Progenitor cell of endocrine pancreas (in vitro differentiated cells): ENCODE measurements at places on chromosomes 4 and X. TPM values are rescaled to one million over a fixed set of nuclear protein-coding genes. Genes with fewer than 3 reads are reported as not detected.
A peak's percentile ranks its signal among the peaks of the same experiment; 100 is the strongest.

DNA sequence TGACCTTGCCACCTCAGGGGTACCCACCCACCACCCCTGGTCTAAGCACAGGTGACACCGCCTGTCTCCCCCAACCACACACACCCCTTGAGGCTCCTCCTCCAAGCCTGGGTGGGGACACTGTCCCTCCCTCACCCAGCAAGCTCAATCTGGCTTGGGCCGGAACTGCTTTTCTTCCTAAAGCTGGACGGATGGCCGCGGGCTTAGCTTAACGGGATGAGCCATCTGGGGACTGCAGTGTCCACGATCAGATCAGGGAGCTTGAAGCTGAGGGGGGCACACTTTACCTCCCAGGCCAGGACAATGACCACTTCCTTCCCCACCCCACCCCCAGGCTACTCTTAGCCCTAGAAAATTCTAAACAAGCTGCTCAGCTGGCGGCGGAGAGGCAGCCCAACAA is 1.0 kb upstream of the SLC6A8 start:
- no peak for DNase-seq
- H3K27me3 ChIP-seq: no peaks in the 10 kb centered on the region
- H3K4me1 ChIP-seq: peaks cover 5% of the 10 kb centered on the region
- H3K27ac ChIP-seq: peak overlapping the region; percentile 37
- H3K4me3 ChIP-seq: no peak overlapping the region

GRCh38 chr4:111435986-111436744 is 709.1 kb upstream of the FAM241A start:
- peaks cover 8% of the 10 kb centered on the region for H3K27me3 ChIP-seq
- DNase-seq: no peak
- H3K27ac ChIP-seq: no peak overlapping the region
- no peaks in the 10 kb centered on the region for H3K36me3 ChIP-seq

DNA sequence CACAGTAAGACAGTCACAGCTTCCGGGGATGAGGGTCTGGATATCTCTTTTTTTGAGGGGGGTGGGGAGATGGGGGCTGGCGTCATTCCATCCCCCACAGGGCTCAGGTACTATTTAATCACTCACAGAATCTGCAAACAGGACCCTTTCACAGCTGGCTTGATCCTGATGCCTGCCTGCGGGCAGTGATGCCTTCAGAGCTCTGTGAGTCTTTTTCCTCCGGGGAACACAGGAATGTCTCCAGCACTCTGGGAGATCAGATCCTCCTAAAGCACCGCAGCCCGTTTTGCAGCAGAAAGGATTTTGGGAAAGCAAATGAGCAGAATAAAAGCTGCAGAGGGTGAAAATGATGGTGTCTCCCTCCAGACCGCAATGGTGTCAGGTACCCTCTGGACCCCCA is 13.2 kb upstream of the SHOX start:
- no peaks in the 10 kb centered on the region for H3K36me3 ChIP-seq
- no peak overlapping the region for H3K27ac ChIP-seq
- H3K4me1 ChIP-seq: no peaks in the 10 kb centered on the region
- DNase-seq: no peak
- peaks cover 81% of the 10 kb centered on the region for H3K27me3 ChIP-seq

DNA sequence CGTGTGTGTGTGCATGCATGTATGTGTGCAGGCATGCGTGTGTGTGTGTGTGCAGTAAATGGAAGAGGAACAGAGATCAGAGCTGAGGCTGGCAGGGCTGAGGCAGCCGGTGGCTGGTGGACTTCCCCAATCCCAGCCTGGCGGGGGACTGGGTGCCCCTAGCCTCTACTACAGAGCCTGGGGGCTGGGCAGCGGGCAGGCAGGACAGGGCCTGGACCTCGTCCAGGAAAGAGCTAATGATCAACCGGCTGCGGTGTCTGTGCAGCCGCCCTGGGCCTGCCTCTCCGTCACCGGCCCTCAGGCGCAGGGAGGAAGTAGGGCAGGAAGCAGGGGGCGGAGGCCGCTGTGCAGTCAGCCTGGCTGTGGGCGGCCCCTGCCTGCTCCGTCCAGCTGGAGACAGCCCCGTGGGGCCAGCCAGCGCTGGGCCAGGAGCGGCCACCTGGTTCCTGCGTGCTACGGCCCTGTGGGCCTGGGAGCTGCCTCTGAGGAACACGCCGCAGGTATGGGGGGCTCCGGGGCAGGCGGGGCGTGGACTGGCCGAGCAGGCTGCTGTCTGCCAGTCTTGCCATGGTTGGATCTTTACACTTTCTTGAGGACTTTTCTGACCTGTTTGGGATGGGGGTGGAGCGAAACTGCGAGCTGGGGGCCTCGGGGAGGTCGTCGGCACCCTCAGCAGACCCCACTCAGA is at the start of gene SH3TC1:
Gene SH3TC1, plus strand, starts transcription at position 385 of the 688 bp plus-strand sequence. CDS start 5,905 bp downstream, outside the sequence.
- no peaks in the 10 kb centered on the region for H3K27me3 ChIP-seq
- no peaks in the 10 kb centered on the region for H3K36me3 ChIP-seq
- H3K27ac ChIP-seq: peak within 1 kb of the TSS; percentile 93
- peaks cover 25% of the 10 kb centered on the region for H3K4me1 ChIP-seq

DNA sequence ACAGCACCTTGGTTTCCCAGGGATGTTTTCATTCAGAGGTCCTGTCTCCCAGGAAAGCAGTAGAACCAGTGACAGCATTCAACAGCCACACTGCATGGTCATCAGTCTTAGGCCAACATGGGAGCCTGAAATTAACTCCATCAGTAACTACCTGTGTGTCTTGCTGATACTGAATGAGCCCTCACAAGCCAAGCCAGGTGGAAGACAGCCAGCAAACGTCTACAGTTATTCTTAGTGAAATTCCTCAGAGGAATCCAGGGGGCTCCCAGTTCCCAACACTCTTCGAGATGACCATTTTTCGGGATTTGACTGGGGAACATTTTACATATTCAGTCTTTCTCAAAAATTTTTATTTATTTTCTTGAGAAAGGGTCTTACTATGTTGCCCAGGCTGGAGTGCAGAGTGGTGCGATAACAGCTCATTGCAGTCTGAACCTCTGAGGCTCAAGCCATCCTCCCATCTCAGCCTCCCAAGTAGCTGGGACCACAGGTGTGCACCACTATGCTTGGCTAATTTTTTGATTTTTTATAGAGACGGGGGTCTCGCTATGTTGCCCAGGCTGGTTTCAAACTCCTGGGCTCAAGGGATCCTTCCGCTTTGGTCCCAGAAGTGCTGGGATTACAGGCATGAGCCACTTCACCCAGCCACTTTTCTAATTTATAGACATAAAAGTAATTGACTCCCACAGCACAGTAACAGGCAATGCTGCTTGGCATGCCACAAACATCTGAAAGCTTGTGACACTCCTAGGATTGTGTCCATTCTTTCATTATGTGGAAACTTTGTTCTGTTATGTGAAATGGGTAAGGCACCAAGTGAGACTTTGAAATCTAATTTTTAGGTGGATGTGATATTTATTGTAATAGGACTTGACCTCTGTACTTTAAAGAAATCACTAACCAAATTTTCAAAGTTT is 116.9 kb downstream of the SOWAHB start:
- no peak overlapping the region for H3K27ac ChIP-seq
- H3K4me1 ChIP-seq: peaks cover 6% of the 10 kb centered on the region
- H3K4me3 ChIP-seq: no peak overlapping the region
- H3K36me3 ChIP-seq: peaks cover 45% of the 10 kb centered on the region
- no peaks in the 10 kb centered on the region for H3K27me3 ChIP-seq

DNA sequence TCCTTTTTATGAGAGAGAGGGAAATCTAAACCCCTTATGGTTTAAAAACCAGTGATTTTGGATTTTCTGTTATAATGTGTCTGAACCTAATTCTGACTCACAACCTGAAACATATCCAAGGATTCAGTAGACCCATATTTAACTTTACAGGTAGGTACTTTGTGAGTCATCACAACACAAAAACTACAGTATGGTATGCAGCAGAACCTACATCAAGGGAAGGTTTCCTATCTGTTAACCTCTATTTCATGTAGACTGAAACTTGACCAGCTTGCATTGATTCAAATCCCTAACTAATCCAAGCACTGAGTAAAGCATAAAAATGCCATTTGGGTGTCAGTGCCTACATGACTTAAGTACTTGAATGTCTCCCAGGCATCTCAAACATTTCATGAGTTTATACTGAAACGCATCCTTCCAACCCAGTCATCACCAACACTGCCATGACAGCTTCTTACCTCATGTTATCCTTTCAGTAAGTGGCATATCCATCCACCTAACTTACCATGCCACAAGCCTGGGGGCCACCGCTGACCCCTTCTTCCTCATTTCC is 4.3 kb upstream of the ARHGAP10 start:
- peaks cover 21% of the 10 kb centered on the region for H3K27me3 ChIP-seq
- no peak overlapping the region for H3K4me3 ChIP-seq
- H3K27ac ChIP-seq: no peak overlapping the region

DNA sequence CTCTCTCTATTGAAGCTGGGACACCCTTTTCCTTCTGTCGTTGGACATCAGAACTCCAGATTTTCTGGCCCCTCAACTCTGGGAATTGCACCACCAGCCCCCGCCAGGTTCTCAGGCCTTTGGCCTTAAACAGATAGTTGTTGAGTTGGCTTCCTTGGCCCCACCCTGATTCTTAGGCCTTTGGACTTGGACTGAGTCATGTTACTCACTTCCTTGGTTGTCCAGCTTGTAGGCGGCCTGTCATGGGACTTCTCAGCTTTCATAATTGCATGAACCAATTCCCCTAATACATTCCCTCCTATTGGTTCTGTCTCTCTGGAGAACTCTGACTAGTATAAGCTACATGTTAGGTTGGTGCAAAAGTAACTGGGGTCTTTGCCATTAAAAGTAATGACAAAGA is 195.7 kb downstream of the GPAT3 start:
- no peak overlapping the region for H3K27ac ChIP-seq
- no peak for DNase-seq
- no peak overlapping the region for H3K4me3 ChIP-seq
- H3K4me1 ChIP-seq: no peaks in the 10 kb centered on the region
- no peaks in the 10 kb centered on the region for H3K36me3 ChIP-seq

- no peak overlapping the region for H3K27ac ChIP-seq
- no peak overlapping the region for H3K4me3 ChIP-seq
- H3K27me3 ChIP-seq: no peaks in the 10 kb centered on the region
- DNase-seq: no peak
Observed at GRCh38 chrX:143002206-143002605, 23.5 kb upstream of the SPANXN4 start.

DNA sequence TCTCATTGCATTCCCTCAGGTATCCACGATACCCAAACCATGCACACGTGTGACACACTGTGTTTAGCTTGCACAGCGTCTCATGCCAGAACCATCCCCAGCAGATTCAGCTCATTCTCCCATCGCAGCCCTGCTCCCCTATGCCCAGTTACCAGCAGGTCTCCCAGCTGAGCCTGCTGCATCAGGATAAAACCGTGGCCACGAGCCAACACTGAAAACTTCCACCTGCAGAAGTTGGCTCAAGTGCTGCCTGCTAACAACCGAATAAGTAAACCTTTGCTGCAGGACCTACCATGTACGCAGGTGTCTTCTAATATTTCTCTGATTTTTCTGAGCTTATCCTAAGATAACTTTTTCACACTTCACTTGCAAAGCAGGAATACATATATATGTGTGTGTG is 120.4 kb upstream of the STS start:
- no peak for DNase-seq
- H3K27me3 ChIP-seq: no peaks in the 10 kb centered on the region
- H3K27ac ChIP-seq: no peak overlapping the region
- no peaks in the 10 kb centered on the region for H3K4me1 ChIP-seq
- H3K36me3 ChIP-seq: no peaks in the 10 kb centered on the region
- no peak overlapping the region for H3K4me3 ChIP-seq

DNA sequence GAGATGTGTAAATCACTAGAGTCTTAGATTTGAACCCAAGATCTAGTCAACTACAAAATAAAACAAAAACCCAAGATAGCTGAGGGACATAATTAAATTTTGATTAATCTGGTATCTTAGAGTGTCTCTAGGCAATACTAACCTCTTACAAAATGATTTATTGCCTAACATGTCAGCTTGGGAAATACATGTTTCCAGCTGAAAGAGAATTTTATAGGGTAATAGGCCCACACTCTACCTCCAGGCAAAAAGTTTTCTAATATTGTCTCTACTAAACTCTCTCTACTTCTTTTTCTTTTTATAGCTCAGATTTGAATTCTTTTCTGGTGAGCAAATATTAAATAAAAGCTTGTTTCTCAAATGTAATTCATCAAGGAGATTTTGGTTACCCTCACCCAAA is 263.2 kb downstream of the IL15 start:
- H3K36me3 ChIP-seq: no peaks in the 10 kb centered on the region
- no peak for DNase-seq
- no peak overlapping the region for H3K27ac ChIP-seq
- H3K27me3 ChIP-seq: no peaks in the 10 kb centered on the region
- H3K4me1 ChIP-seq: no peaks in the 10 kb centered on the region

GRCh38 chrX:131257367-131257766 is 31.7 kb downstream of the IGSF1 start:
- peaks cover 10% of the 10 kb centered on the region for H3K4me1 ChIP-seq
- H3K36me3 ChIP-seq: no peaks in the 10 kb centered on the region
- H3K27ac ChIP-seq: no peak overlapping the region

DNA sequence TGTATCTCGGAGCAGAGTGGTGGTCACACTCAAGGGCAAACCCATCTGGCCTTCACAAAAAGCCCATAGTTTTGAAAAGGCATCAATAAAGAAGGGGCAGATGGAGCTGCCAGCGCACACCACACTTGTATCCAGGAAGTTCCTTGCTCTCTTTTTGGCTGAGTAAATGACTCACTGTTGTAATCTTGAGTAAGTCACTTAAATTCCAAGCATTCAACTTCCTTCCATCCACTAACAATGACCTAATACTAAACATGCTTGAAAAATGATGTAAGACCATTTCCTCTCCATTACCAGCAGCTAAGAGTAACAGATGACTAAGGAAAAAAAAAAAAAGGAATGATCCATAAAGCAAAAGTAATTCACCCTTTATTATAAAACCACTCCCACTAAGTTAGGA is 32.4 kb upstream of the MYOZ2 start:
- H3K36me3 ChIP-seq: no peaks in the 10 kb centered on the region
- no peak overlapping the region for H3K4me3 ChIP-seq
- H3K27me3 ChIP-seq: no peaks in the 10 kb centered on the region
- H3K4me1 ChIP-seq: peaks cover 6% of the 10 kb centered on the region
- H3K27ac ChIP-seq: peak overlapping the region; percentile 29
- DNase-seq: no peak

GRCh38 chrX:154019061-154019621 is 561 bp downstream of the IRAK1 start:
- peaks cover 19% of the 10 kb centered on the region for H3K4me1 ChIP-seq
- H3K4me3 ChIP-seq: peak overlapping the region; percentile 78
- no peak for DNase-seq
- peaks cover 4% of the 10 kb centered on the region for H3K36me3 ChIP-seq

The PDLIM3 gene
- 3.2 and 3.8 TPM in 2 replicates for total RNA-seq

The VSIG4 gene
- not detected in 2 replicates for total RNA-seq

The CFAP99 gene
- total RNA-seq: not detected in 2 replicates

The TXK gene
- 1.3 and 3.0 TPM in 2 replicates for total RNA-seq
